ENCODE measurements at places on chromosomes 12 and 14. TPM values are rescaled to one million over a fixed set of nuclear protein-coding genes. Genes with fewer than 3 reads are reported as not detected.

The KRT73 gene
- total RNA-seq = 3.7 TPM

The MYH6 gene
- not detected for total RNA-seq

The CMKLR1 gene
- not detected for total RNA-seq

The ADAM21 gene
- total RNA-seq = not detected

The FAM181A gene
- total RNA-seq = not detected

The SLC10A1 gene
- total RNA-seq = not detected

The AMN1 gene
- 5.8 TPM for total RNA-seq

Data from activated naive CD4-positive, alpha-beta T cell treated with anti-CD3 and anti-CD28 coated beads, Interleukin-2, amount 10 ng/mL, durations not matched to agents 5 hours and 36 hours (primary cell).